ENCODE measurements at places on chromosomes 16 and 17. TPM values are rescaled to one million over a fixed set of nuclear protein-coding genes. Genes with fewer than 3 reads are reported as not detected.

GRCh38 chr17:51540151-51540550 is 279.8 kb downstream of the UTP18 start:
- DNase-seq = peak; percentile 9

GRCh38 chr17:17844079-17844478 is 7.3 kb upstream of the SREBF1 start:
- DNase-seq = no peak

DNA sequence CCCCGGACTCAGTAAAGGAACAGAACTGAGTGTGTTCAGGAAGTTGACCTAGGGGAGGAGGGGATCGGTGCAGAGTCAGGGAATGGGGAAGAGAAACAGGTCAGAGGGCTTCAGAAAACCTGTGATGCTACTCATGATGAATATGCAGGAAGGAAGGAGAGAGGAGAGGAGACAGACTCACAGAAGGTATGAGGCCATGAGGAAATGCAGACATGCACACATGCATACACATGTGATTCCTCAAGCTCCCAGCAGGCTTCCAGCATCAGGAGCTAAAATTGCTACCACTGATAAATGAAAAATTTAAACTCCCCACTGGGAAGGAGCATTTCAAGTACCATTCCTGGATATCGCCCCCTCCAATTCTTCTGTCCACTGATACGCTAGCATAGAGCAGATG is 262.6 kb downstream of the SLC39A11 start:
- DNase-seq = no peak

- DNase-seq = no peak
Measured at GRCh38 chr16:89536371-89536770, 24.1 kb upstream of the RPL13 start.

DNA sequence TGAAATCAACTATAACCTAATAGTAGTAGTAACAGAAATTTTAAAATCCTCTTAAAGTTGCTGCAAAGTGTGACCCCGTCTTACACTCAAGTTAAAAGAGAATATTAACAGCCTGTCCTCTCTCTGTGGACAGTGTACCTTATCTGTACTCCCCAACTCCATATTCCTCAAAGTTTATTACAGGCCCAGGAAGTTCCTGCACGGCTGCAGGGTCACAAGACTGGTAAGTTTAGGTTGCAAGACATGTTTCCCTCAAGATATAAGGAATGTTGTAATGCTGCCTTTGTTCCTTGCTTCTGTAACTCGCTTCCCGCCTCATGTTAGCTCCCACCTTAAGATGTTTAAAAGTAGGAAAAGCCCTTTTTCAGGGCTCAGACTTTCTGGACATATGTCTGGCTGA is 72.2 kb downstream of the ITFG1 start:
- no peak for DNase-seq

DNA sequence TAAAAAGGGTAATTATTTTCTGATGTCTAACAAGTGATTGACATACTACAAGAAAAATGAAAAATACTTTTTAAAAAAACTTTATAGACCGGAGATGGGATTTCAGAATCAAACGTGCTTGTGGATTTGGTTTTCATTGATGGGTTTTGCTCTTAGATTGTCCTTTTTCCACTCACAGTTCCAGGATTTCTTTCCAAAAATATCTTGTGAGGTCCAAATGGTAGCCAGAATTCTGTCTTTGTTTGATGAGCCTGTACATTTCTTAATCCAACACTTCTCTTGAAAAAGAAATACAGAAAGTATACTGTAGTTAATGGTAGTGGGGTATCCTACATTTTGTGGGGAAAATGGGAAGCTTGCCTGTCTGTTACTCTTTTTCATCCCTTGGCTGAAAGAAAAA is 329.3 kb downstream of the KCNJ2 start:
- no peak for DNase-seq

GRCh38 chr16:57828272-57829161 is 26.2 kb upstream of the KIFC3 start:
- DNase-seq = no peak

- DNase-seq = no peak
Measured at GRCh38 chr17:59542960-59543635, 22.3 kb upstream of the DHX40 start.

DNA sequence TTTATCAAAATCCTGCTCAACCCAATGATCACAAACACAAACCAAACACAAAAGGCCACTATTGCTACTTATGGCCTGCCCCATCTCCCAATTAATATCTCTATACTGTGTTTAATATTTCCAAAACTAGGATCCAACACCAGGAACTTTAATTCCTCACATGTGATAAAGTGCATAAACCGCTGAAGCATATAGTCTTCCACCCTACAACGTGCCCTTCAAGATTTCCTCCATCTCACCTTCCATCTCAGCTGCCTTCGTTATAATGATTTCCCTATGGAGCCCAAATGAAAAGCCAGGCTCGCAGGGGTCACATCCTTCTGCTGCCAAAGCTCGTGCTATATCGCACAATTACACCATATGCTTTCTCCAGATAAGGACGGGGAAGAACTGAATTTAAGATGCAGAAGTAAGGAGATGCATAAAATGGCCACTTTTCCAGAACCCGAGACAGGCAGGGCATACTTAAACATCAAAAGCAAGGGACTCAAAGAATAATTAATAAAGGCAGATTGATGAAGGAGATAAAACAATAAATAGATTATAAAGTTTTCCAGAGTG is 1.8 kb downstream of the MYH10 start:
- DNase-seq = no peak

DNA sequence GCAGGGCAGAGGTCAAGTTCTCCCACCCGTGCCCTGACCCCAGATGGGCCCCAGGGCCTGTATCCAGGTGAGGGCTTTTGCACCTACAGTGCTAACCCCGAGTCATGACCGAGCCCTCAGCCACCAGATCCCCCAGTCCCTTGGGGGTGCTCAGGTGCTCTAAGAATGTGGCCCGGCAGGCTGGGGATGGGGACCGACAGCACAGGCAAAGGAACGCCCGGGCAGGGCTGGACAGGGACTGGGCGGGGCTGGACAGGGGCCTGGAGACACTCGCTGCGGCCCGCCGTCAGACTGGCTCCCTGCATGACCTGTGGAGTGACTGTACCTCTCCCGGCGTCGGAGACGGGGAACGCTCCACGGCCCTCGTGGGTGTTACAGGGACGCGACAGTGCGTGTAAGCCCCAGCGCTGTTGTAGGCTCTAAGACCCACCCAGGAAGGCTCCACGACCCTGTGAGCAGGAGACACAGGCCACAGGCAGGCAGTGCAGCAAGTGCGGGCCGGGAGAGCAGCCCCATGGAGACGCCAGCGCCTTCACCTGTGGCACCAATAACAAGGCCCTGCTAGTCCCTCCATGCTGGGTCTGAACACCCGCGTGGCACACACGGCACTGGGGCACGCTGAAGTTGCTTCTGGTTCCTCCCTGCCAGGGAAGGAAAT is 38.8 kb downstream of the CBFA2T3 start:
- DNase-seq = no peak

DNA sequence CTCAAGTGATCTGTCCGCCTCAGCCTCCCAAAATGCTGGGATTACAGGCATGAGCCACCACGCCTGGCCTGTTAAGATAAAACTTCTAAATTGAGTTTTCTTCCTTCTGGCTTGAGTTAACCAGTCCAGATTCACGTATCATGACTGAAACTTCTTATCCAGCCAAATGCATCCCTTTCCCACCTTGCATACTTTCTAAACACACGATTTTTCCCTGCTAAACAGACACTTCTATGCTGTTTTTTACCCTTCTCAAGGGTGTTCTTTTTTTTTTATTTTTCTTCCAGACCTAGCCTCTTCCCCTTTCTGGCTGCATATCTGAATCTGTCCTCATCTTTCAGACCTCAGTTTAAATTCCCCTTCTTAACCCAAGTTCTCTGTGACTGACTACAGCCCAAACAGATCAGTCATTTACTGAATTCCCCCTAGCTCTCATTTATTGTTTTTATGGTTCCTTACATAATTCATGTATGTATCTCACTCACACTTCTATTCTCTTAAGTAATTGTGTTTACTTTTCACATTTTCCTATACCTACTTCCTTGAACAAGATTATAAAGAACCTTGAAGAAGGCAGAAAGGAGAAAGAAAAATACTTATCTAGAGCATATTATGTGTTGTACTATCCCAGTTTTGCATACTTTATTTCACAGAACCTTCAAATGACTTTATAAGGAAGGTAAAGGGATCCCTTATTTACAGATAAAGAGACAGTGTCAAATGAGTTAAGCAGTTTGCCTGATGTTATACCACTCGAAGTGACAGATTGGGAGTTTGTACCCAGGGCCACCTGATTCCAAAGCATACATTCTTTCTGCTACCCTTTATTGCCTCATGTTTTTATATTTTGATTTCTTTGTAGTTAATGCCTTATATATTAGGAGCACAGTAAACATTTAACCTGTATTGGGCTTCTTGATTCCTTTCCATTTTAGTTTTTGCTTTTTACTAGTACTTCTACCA is 5.2 kb downstream of the EVI2B start:
- DNase-seq = no peak

DNA sequence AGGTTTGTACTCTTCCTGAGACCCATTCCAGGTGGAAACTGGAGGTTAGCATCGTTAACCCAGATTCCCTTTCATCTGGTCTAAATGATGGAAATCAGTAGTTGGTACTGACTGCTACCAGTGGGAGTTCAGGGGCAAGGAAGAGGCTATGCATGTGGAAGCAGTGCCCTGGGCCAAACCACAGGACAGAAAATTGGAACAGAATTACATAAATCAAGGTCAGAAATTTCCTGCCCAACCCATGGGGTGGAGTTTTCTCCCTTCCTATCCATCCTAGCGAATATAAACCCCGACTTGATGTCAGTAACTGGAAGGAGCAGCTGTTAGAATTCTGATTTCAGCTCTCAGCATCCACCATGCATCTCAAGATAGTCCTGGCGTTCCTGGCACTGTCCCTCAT is at the start of gene AOC2:
TSS of gene AOC2 (plus strand) at position 310 of the 400 bp plus-strand sequence. CDS start at position 357, 47 bp downstream.
- DNase-seq = no peak

DNA sequence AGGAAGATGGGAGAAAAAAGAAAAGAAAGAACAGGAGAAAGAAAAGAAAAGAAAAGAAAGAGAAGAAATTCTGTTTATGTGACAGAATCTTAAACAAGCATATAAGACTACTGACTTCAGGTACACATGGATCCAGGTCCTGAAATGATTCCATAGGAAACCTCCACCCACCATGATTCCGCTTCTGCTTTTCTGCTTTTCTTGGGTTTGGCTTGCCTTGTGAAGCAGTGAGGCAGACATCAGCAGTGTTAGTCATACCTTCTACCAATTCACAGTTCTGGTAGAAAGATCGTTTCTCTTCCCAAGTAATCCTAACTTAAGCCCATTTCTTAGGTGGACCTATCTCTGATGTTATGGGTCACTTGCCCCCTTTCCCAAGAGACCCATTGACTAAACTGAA is 660.1 kb upstream of the RBFOX1 start:
- no peak for DNase-seq

- DNase-seq = no peak
Measured at GRCh38 chr17:21029036-21029435, 13.8 kb downstream of the USP22 start.

DNA sequence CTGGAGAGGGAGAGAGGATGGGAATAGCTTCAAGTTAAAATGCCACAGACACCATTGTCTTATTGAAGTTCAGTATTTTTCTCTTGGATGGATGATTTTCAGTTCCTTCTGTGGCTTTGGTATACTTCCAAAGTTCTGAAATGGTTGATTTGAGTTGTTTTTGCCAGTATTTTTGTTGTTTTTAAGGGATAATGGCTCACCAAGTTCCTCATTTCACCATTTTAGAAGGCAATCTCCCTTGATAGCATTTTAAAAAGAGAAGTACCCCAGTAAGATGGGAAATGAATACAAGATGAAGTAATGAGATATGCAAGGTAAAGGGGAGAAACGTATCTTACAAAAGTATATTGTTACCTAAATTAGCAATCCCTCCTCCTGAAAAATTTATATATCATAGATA is 18.5 kb upstream of the SPDYE4 start:
- no peak for DNase-seq

DNA sequence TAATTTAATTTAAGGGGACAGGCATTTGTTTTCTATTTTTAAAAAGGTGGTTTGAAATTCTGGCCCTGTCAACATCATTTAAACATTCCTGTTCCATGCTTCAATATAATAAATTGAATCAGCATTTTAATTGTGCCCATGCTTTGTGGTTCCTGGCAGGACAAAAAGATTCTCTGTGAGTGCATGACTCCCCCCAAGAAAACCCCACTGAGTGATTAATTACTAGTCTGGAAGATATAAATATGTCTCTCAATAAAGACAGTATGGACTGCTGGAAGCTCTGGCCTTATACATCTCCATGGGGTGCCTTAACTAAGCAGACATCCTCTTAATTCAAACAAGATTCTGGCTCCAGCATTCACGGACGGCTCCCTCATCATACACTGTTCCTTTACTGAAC is 95.0 kb upstream of the PSMD7 start:
- DNase-seq = peak; percentile 83

The STX1B gene
- total RNA-seq = 1.1 TPM

The SPAG5 gene
- 213 TPM for total RNA-seq

The ABCC12 gene
- not detected for total RNA-seq

The FAM83G gene
- total RNA-seq = 9.6 TPM

The PTX4 gene
- not detected for total RNA-seq

The SPATA22 gene
- total RNA-seq = not detected

Measured in A673 (cell line).